ENCODE measurements at places on chromosomes 3 and 15.

- no peak for DNase-seq
Observed at GRCh38 chr3:15032650-15033049, 32.5 kb downstream of the MRPS25 start.

- peak; percentile 31 for DNase-seq
Observed at GRCh38 chr15:69225355-69226022, 65.1 kb downstream of the GLCE start.

DNA sequence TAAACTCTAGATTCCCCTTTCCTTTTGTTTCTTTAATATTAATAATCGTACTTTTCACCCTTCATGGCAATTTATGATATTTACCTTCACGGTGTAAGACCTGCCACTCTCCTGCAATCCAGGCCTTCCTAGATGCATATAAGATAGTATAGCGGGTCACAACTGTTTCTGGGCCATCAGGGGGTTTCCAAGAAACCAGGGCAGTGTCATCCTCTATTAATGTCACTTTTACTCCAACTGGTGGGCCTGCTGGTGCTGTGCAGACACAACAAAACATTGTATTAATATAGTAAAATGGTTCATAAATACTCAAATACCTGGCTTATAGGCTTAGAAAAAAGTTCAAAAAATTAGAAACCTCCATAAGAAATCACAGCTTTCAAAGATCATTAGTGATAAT is 48.9 kb upstream of the PYGO1 start:
- no peak for DNase-seq

DNA sequence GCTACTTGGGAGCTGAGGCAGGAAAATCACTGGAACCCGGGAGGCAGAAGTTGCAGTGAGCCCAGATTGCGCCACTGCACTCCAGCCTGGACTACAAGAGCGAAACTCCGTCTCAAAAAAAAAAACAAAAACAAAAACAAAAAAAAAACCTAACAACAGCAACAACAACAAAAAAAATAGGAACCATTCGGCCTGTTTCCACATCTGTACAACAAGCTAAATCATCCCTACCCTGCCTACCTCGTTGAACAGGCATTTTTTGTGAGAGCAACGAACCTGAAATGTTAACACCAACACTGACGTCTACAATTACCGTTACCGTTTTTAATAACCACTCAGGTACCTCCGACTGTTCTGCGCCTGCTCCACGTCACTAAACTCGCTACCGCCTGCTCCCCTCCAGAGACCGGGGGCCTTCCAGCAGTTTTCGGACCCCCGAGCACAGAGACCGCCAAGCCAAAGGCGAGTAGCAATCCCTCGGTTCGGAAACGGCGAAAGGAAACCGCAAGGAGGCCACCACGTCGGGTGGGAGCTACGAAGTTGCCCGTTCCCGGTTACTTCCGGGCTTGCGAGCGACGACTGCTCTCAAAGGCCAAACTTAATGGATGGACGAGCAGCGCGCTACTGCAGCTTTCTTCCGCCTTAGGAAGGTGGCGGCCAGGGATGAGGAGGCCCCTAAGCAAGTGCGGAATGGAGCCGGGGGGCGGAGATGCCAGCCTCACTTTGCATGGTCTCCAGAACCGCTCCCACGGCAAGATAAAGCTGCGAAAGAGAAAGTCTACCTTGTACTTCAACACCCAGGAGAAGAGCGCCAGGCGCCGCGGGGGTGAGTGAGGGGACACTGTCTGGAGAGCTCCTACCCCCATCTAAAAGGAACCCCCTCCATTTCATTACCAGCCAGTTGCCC is at the start of the genes PIGB and PIGBOS1:
PIGB (plus strand) TSS at position 635 of the 907 bp plus-strand sequence; CDS start at position 664, 29 bp downstream.
PIGBOS1 (minus strand) TSS at position 536 of the 907 bp plus-strand sequence. CDS start 1,331 bp downstream, outside the sequence.
- DNase-seq, result peak; percentile 90

DNA sequence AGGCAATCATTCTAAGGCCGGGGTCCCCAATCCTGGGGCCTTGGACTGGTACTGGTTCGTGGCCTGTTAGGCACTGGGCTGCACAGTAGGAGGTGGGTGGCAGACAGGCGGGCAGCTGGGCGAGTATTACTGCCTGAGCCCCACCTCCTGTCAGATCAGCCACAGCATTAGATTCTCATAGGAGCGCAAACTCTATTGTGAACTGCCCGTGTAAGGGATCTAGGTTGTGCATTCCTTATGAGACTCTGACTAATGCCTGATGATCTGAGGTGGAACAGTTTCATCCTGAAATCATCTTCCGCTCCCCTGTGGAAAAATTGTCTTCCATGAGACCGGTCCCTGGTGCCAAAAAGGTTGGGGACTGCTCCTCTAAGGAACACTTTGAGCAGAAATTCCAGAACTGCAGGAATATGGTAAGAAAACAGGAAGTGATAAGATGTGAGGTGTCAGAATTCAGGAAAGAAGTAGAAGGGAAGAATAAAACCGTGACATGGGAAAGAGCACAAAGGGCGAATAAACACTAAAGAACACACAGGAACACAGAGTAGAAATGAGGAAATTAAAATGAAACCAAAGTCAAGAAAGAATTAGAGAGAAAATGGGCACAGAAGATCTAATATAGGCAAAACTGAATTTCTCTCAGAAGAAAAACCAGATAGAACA is 57.6 kb downstream of the PDCD6IP start:
- DNase-seq, result no peak

- DNase-seq, result no peak
Observed at GRCh38 chr3:167653760-167654159, at the start of gene WDR49. WDR49 (minus strand) TSS chr3:167653942; CDS start chr3:167653425, 517 bp downstream.

DNA sequence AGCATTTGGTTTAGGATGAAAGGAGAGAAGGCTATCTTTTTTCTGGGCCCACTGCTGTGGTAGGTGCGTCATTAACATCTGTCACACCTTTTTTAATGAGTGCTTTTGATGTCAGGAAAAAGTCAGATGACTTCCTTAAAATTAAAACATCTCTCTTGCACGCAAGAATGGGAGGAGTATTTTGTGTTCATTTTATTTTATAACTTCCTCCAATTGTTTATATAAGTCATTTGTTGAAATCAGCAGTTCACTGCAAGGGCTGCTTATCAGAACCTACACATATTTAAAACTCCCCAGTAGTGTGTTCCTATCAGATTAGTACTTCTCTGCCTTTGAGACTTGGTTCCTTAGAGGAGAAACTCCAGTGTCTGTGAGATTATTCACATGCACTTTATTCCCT is 143.8 kb downstream of the NEO1 start:
- DNase-seq, result no peak
